Amniotic epithelial cell (primary cell): ENCODE measurements at places on chromosomes 3 and 15.

DNA sequence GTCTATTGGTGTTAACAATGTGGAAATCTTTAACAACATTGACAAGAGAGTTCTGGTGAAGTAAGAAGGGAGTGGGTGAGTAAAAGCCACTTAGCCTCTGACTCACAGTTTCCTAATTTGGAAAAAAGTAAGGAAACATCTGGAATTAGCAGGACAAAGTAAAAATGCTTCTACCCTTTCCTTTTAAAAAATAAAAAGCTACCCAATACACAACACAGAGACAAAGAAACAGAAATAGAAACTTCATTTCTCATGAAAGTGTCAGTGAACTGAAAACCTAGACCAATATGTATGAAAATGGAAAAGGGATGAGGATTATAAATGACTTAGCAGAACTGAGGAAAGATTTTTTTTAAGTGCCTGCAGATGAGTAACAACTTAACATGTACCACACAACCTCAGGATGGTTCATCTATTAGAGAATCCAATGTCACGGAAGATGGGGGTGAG, 65.4 kb downstream of the SSR3 start:
- peak; percentile 23 for DNase-seq

DNA sequence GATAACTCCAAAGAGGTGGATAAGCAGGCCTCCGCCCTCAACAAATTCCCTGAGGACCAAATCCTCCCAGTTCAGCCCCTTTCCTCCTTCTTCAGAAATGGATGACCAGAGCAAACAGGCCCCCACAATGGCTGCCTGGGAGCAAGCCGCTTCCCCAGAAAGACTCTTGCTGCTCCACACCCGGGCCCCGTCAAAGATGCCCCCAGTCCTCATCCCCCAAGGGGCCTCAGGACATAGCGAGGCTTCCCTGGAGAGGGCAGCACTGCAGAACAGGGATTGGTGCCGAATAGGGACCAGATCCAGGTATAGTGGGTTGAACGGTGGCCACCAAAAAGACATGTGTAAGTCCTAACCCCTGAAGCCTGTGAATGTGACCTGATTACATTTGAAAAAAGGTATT, 502.3 kb downstream of the SHQ1 start:
- no peak for DNase-seq

- peak; percentile 42 for DNase-seq
These were observed 17.7 kb downstream of the PTH1R start for GRCh38 chr3:46895204-46895660.

DNA sequence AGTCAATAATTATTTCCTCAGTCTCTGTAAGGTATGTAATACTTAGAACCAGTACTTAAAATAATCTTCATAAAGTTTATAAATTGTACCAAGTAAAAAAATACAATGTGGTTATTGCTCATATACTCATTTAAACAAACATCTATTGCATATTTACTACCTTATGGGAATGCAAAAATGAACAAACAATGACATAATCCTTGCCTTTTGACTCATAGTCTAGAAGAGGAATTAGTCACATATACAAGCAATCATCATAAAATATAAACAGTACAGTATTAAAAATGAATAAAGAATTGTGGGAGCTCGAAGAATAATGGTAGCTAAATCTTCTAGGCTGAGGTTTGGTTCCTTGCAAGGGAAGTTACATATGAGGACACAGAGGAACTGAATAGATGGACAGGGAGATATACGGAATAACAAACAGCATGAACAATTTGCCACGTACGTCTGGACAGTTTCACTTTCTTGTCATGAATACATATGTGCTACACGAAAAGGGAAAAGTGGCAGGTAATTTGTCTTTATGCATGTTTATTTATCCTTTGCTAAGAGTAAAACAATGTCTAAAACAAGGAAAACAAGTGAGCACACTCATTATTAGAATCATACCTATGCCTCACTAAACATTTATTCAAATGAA, 17.2 kb downstream of the IMPG2 start:
- DNase-seq = peak; percentile 61

- DNase-seq = peak; percentile 24
These were observed 24.7 kb downstream of the SLC24A1 start for GRCh38 chr15:65646486-65646885.

DNA sequence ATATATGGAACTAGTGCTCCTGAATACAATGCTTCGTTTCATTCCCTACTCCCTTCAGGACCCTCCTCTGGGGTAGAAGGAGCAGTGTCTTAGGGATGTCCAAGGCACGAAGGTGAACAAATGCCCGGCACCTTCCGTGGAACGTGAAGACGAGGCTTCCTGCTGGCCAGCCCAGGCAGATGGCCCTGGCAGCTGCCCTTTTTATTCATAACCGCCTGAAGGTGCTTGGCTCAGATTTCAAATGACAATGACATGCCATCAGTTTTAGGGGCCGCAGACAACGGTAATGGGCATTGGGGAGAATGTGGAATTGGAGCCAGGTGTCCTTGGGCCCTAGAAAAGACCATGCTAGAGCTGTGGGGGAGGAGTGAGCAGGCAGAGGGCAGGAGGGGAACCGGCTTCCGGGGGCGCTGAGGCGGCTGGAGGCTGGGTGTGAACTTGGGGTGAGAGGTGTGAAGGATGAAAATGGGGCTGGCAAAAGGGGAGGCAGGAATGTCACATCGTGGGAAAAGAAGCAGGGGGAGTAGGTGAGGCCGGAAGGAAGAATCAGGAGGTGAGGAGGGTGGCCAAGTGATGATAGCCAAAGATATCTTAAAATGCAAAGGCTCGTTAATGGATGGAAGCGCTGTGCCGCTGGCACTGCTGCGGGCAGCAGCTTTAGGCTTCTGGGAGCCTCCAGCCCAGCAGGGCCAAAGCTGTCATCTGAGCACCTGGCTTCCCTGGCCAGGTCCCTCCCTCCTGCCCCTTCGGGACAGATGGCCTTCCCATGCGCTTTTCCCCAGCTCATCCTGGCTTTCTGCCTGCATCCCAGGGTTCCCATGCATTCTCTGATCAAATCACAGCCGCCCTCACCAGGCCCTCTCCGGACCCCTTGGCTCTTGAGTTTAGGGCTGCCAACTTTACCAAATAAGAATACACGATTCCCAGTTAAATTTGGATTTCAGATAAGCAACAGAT, 93.7 kb downstream of the TMEM266 start:
- DNase-seq = no peak

DNA sequence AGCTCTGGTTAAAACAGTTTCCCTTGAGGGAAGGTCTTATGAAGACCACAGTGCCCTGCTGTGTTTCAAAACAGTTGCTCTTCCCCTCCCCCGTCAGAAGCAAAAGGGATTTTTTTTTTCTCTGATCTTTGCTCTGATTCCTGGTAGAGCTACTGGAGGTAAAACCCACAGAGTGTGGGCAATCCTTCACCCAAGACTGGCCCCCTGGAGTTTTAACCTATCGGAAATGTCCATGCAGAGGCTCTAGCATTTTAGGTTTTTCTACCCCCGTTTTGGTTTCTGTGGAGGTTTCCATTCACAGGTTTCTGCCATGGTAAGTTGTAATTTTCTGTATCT, 27.7 kb downstream of the GRM2 start:
- DNase-seq = no peak

DNA sequence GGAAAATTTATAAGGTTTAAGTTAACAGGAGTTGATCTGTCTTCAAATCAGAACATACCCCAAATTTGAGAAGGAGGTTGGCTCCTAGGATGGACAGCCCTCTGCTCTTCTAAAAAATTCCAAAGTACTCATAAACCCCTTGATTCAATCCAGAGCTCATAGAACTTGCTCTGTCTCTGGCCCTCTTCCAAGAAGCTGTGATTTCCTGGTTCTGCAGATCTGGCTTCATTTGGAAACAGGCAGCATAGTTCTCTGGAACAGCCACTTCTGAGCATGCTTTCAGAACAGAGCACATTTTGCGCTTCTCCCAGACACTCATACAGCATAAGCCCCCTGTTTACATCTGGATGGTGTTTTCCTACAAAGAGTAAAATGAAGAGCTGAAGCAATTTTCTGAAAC, 96.7 kb downstream of the KBTBD8 start:
- peak; percentile 20 for DNase-seq

GRCh38 chr3:187742351-187743171, 2.7 kb downstream of the BCL6 start:
- DNase-seq = peak; percentile 68
